HTR-8/SVneo (cell line): ENCODE measurements at places on chromosomes 16 and 17.

DNA sequence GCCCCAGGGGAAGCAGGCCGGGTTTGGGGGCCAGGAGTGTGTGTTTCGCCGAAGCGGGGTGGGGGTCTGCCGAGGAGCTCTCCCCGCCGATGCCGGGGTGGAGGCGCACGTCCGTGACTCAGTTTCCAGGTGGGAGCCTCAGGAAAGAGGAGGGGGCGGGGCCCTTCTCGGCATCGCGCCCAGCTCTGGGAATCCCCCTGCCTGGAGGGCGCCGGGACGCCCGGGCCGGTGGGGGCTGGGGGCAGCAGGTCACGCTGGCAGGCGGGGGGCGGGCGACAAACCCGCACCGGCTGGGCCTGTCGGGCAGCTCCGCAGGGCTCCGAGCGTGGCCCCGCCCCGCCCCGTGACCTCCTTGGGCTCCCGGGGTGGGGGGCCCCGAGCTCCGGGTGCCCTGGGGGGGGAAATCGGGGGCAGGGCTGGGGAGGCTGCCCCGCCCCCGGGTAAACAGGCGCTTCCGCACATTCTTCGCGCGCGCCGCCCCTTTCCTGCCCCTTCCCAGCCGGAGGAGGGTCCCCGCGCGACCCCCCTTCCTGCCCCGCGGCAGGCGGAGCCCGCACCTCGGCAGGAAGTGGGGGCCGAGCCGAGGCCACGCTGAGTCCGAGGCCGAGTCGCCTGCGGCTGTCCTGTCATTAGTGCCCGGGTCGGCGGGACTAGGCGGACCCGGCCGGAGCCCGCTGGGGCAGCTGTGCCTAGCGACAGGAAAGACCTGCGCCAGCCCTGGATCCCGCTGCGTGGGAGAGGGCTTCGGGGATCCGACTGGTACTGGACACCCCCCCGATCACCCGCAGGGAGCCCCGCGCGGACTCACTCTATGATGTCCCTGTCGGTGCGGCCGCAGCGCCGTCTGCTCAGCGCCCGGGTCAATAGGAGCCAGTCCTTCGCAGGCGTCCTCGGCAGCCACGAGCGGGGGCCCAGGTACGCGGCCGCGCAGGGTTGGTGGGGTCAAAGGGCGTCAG, 9.3 kb downstream of the RIPOR1 start:
- DNase-seq, result peak; percentile 60

DNA sequence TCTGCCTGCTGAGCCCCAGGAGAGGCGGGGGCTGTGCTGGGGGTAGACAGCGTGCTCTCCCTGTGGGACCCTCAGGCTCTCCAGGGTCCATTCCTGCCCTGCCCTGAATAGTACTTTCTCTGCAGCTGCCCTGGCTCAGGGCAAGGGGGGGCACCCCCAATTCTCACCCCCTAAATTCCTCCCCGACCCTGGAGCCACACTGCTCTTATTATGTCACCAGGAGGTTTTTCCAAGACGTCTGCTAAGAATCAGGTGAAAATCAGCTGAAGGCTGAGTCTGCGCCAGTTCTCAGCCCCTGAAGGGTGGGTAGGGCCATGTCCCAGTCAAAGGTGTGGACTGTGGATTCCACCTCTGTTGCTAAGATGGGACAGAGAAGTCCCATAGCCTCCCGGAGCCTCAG, 49.9 kb upstream of the MAP3K14 start:
- no peak for DNase-seq

GRCh38 chr16:78763821-78764440, 664.5 kb downstream of the WWOX start:
- DNase-seq, result no peak

- no peak for DNase-seq
Measured at GRCh38 chr16:25064937-25065336, 46.6 kb upstream of the LCMT1 start.

GRCh38 chr17:8952191-8952590, 13.3 kb downstream of the PIK3R5 start:
- DNase-seq, result no peak

GRCh38 chr17:81735264-81736102, 23.4 kb downstream of the SLC25A10 start:
- DNase-seq, result no peak

- peak; percentile 26 for DNase-seq
Measured at GRCh38 chr17:56594320-56595107, 1.0 kb downstream of the NOG start.

GRCh38 chr17:71464241-71464640, 656.6 kb upstream of the SOX9 start:
- DNase-seq, result no peak

DNA sequence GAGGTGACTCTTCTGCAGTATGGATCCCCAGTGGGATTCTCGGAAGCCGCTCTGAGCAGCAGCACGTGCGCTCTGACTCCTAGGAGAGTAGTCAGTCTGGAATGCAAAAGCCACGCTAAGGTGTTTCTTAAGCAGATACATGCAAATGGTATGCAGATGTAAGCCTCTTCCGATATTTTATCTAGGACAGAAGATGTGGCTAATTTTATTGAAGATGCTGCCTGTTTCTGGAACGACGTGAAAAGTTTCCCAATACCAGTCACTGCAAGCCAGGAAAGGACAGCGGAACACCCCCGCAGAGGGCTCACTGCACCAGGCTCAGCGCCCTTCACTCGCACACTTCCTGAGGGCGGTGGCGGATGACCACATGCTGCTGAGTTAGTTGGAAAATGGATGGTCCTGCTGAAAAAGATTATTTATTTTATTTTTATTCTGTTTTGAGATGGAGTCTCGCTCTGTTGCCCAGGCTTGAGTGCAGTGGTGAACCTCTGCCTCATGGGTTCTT, 10.1 kb downstream of the FADS6 start:
- DNase-seq, result no peak

GRCh38 chr17:65941356-65941899, 250.5 kb downstream of the CEP112 start:
- DNase-seq, result no peak

DNA sequence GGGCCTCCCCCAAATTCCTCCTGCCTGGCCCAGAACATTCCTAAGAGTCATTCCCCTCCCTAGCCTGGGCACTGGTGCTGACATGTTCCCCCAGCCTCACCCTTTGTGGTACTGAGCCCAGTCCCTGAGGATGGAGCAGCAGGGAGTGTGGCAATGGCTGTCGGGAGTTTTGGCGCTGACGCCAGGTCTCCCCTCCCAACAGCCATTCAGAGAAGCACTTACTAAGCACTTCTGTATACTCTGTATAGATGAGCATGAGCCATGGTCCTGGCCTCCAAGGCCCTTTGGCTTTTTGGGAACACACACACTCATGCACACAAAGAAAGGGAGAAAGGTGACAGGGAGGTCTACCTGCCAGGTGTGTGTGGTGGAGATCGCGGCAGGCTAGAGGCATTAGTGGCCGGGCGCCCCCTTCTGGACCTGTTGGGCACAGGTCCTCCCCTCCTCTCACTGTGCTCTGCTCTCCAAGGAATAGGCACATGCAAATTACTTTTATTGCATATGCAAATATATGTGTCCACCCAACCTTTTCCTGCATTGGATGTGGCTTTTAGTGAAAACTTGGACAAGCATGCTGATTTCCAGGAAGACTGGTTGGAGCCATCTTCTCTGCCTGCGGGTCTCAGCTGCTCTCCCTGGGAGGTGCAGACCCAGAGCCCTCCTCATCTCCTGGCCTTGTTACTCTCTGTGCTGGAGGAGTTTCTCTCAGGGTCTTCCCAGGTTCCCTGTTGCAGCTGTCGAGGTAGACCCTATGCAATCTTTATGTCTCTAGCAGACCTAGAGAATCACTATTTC, 17.4 kb upstream of the C17orf107 start:
- peak; percentile 56 for DNase-seq

GRCh38 chr17:55735731-55736405, 13.2 kb upstream of the TMEM100 start:
- DNase-seq, result peak; percentile 23

DNA sequence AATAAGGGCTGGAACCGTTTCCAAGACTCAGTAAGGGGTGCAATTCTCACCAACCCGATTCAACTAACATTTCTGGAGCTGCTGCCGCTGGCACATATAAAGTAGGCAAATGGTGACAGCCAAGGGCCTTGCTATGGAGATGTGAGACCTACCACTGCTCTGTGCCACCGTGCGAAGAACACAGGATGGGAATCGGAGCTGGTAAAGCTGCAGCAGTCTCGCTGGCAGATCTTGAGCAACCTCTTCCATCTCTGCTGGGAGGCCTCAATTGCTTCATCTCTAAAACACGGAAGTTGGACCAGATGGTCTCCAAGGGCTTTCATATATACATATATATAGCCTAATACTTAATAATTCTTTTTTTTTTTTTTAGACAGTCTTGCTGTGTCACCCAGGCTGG, 128.9 kb upstream of the RCVRN start:
- no peak for DNase-seq

- DNase-seq, result no peak
Measured at GRCh38 chr16:27550582-27550920, 607 bp downstream of the KATNIP start.

DNA sequence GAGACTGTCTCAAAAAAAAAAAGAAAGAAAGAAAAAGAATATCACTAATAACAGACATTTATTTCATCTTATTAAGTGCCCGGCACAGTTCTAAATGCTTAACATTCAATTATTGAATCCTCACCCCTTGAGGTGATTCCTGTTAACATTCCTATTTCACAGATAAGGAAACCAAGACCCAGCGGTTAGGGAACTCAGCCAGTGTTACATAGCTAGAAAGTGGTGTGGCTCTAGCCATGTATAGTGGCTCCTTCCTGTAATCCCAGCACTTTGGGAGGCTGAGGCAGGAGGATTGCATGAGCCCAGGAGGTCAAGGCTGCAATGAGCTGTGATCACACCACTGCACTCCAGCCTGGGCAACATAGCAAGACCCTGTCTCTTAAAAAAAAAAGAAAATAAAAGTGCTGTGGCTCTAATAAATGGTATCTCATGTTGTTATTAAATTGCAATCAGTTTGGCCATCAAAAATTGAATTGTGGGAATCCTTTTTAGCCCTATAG, 28.1 kb downstream of the ZNRF1 start:
- no peak for DNase-seq

DNA sequence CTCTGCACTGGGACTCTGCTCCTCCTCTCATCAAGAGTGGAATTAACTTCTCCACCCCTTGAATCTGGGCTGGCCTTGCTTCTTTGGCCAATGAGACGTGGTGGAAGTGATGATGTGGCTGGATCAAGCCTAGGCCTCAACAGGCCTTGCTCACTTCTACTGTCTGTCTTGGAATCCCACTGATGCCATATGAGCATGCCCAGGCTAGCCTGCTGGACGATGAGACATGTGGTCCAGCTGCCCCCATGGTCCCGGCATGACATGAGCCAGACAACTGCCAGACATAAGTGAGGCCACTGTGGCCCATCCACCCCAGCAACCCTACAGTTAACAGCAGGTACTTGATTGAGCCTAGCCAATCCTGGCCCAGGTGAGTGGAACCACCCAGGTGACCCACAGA, 18.7 kb downstream of the VAC14 start:
- DNase-seq, result no peak

DNA sequence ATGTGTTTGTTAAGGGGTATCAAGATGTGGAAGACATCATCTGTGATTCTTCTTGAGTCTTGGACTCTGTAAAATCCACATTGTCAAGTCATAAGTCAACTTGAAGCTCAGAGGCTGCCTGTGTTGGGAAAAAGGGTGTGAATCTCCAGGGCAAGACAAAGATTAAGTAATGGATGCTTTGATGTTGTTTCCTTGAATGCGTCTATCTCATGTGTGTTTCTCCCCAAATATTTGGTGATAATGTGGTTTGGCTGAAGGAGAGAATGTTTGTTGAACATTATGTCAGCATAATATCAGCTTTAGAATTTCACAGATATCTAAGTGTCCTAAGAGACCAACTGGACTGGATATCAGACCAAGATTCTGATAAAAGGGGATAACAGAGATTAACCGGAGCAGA, 24.1 kb upstream of the KCNJ16 start:
- no peak for DNase-seq
